AG08395 (cell line): ENCODE measurements at places on chromosomes 2 and 18.

DNA sequence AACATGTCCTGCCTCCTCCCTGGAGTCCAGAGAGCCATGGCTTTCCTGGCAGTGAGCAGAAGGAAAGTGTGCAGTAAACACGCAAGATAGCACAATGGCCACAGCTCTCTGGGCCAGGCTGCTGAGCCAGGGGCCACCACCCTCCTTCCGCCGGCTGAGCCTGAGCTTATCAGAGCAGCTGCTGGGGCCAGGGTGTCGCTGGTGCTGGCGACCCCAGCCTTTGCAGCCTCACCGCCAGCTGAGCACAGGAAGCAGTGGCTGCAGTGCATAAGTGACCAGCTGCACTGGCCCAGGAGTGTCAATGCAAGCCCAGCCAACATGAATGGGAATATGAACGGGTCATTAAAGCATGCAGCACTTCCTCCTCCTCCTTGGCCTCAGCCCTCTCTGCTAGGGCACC, 172.0 kb downstream of the ZFP36L2 start:
- no peak for DNase-seq

DNA sequence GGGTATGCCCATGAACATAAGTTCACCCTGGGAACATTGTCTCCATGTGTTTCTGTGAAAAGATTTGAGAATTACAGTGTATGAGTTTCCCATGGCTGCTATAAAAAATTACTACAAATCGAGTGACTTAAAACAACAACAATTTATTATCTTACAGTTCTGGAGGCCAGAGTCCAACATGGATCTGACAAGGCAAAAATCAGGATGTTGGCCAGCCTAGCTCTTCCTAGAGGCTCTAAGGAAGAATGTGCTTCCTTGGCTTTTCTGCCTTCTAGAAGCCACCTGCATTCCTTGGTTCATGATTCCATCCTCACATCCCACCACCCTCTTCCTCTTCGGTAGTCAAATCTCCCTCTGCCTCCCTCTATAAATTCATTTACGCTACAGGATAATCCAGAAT, 38.6 kb downstream of the FAM124B start:
- no peak for DNase-seq

DNA sequence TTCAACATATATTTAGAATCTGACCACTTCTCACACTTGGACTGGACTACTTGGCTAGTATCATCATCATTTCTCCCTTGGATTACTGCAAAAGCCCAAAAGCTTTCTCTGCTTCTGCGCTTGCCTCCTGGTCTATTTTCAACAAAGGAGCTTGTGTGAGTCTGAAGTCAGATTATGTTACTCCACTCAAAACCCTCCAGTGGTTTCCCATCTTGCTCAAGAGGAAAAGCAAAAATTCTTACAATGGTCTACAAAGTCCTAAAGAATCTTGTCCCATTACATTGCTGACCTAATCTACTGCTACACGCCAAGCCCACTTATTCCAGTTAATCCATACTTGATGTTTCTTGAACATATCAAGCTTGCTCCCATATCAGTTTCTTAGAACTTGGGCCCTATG, 9.6 kb downstream of the PREPL start:
- no peak for DNase-seq

DNA sequence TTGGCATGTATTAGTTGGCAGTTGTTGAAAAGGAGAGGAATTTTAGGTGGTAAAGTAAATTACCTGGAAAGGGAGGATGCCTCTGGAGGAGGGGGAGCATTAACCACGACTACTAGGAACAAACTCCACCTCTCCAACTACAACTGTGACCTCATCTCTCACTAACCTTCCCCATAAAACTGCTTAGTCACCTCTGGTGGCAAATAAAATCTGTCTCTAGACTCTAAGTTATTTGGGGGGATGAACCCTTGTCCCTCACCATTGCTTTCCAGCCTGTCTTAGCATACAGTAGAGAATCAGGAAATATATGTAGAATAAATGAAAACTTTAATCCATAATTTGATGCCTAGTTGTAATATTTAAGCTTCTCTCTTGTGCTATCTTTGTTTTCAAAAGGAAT, 27.6 kb upstream of the MYO1B start:
- DNase-seq, result peak; percentile 61

- DNase-seq, result no peak
These were observed 25.4 kb downstream of the CDKL4 start for GRCh38 chr2:39218391-39218790.

GRCh38 chr2:216233281-216233995, 124.3 kb downstream of the XRCC5 start:
- DNase-seq, result no peak

DNA sequence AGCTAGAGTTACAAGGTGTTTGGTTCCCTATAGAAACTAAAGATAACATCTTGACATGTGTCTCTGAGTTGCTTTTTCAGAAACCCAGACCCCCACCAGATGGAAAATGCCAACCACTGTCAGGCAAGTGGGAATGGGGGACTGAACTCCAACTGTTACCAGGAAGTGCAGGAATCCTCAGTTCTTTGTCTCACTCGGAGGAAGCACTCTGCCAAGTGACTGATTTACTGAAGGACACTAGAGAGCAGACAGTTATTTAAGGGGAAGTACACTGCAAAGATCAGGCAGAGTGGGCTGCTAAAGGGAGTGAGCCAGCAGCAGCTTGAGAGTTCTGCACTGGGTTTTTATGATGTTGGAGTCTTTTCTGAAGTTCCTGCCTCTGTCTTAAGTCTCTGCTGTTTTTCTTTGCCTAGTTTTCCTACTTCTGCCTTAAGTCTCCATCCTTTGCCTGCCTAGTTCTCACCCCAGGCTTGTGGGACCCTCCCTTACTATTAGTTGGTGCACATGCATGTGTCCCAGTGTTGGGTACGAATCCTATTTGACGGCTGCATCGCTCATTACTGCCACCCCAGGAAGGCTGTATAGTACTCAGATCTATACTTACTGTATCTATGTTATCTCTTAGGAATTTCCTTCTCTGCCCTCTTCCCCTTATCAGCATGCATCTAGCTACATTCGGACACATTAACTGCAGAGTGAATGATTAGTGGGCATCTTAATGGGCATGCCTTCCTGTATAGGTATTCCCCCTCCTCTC, 97.1 kb downstream of the TEX51 start:
- no peak for DNase-seq

DNA sequence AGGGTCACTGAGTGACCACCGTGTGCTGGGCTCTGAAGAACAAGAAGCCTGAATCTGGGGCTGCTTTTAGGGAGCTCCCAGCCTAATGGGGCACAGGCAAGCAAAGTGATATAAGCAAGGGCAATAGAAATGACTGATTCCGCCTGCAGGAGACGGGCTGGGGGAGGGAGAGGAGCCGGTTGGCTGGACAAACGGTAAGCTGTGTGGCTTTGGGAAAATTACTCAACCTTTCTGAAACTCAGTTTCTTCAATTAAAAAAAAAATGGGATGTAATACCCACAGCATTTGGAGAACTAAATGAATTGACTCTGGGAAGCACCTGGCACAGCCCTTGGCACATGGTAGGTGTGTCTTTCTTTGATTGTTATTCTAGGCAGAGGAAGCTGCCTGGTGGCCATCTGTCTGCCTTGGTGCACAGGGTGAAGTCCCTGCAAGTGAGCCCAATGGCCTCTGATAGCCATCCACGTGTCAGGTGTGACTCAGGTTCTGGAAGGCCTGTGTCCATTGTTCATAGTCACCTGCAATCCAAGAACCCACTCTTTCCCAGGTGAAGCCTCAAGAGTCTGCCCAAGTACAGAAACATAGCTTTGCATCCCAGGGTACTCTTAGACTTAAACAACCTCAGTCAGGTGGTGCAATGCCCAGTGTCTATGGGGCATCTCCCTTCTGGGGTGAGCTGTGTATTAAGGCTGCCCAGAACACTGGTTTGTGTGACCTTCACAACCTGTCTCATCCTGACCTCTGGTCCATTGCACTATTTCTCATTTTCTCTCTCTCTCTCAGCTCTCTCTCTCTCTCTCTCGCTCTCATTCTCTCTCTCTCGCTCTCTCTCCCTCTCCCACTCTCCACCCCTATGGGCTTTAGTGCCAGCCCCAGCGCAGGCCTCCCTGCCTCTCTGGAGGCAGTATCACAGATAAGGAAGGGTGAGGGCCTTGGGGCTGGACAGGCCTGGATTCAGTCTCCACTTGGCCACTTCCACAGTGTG, 30.0 kb upstream of the NTSR2 start:
- DNase-seq, result no peak

DNA sequence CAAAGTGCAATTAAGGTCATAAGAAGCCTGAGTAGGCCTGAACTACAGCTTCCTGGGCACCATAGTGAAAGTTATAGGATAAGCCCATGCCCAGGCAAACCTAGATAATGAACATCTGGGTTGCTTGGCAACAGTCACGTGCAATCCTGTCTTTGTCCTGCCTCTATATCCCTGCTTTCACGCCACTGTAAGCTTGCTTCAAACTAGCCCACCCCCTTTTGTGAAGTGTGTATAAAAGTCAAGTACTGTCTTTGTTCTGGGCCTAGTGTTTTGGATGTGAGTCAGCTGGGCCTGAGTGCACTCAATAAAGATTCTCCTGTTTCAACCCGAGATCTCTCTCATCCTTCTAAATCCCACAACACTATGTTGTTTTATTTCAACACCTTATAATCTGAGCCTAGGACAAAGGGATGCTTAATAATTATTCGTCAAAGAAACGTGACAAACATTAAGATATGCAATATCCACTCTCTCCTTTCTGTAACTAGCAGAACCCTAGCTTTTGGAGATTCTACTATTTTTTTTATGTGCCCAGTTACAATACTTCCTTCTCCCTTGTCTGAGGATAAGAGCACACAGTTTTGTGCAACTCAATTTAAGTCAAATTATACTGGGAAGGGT, 927.8 kb downstream of the SUCLG1 start:
- no peak for DNase-seq

GRCh38 chr2:197453914-197454398, 604 bp downstream of the COQ10B start:
- DNase-seq, result peak; percentile 84

DNA sequence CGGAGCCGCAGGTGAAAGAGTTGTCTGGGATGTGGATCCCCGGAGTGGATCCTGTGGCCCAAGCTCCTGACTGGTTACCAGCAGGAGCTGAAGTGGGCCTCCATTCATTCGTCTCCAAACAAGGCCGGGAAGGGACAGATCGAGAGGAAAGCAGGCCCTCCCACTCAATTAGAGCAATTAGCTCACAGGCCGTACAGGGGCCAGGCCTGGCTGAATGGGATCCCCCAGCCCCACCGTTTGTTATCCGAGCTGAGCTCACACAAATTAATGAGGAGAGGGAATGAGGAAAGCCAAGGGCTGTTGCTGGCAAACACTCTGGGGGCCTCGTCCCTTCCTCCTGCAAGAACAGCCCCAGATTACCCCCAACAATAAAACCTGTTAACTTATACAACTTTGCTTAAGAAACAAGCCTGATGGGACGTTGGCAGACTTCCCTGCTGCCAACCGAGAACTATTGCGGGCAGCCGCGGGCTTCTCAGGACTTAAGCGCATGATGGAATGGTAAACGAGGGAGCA, 338.0 kb downstream of the BCL11A start:
- DNase-seq, result no peak

GRCh38 chr2:121184248-121184862, 100.6 kb downstream of the TFCP2L1 start:
- DNase-seq, result no peak

- DNase-seq, result no peak
These were observed 92.7 kb downstream of the VWC2L start for GRCh38 chr2:214503568-214503967.

- DNase-seq, result peak; percentile 9
These were observed 784.8 kb upstream of the CDH2 start for GRCh38 chr18:28961669-28962228.

DNA sequence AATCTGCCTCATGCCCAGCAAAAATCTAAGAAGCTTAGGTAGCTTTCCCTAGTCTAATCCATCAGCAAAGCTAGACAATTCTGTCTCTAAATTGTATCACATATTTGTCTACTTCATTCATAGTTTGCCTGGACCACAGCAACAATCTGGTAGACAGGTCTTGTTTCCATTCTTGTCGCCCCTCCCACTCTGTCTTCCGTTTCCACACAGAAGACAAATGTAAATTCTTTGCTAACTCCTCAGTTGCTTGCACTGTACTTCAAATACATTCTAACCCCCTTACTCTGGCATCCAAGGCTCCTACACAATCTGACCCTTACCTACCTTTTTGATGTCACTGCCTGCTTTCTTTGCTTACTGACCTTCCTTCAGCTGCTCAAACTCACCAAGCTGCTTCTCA, 40.1 kb downstream of the THUMPD2 start:
- no peak for DNase-seq

DNA sequence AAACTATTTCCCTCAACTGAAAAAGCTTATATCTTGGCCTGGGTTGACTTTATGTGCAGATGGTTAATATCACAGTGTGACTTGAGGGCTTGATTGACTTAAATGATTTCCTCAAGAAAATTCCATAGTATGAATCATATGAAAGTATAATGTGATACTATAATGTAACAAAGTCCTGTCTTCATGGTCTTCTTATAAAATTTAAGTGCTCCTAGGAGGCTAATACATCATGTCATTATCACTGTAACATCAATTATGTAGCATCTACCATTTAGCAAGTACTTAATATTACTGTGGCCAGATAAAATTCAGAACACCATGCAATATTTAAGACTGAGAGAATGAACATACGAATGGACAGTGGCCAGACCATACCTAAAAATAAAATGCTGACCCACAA, 276.1 kb downstream of the RIT2 start:
- no peak for DNase-seq

DNA sequence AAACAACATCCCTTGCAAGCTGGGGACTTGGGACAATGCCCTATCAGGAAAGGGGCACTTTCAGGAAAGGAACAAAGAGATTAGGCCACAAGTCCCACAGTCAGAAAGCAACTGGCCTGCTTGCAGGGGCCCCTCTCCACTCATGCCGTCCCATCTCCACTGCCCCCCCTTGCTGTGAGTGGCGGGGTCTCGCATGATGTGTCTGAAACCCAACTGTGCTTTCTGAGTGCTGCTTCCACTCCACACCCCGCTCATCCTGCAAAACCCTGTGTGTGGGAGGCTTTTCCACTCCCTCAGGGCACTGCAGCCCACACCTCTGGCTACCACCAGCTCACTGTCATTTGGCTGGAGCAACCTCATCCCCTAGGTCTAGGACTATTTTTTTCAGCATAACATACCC, 7.9 kb downstream of the HS6ST1 start:
- no peak for DNase-seq

DNA sequence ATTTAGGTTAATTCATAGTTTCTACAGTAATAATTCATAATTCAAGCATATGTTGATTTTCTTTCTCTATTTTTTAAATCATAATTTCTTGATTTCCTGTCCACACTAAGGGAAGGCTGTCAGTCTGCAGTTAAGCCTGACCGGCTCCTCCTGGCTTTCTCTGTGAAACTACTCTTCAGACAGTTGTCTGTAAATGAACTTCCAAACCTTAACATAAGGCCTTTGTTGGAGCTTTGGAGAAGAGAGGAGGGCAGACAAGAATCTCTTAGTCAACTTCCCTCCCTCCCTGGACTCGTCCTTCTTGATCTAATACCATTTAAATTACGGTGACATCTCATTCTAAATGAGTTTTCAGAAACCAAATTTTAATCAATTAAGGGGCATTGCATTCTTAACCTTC, 404.1 kb upstream of the ST6GAL2 start:
- no peak for DNase-seq

DNA sequence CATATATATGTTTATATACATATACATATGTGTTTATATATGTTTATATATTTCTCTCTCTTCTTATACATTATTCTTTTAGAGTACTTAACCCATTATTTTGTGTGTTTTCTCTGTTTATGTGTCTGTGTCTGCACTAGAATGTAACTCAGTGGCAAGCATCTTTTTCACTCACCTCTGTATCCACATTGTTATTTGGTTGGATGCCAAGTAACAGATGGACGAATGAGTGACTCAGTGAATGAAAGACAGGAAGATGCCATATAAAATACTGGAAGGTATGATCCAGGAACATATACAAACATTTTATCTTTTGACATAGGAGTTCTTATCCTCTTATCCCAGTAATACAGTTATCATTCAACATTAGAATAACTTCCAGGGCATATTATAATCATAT, 684.8 kb downstream of the RNF144A start:
- DNase-seq, result no peak
